ENCODE measurements at places on chromosomes 2 and 18.
A peak's percentile ranks its signal among the peaks of the same experiment; 100 is the strongest.

DNA sequence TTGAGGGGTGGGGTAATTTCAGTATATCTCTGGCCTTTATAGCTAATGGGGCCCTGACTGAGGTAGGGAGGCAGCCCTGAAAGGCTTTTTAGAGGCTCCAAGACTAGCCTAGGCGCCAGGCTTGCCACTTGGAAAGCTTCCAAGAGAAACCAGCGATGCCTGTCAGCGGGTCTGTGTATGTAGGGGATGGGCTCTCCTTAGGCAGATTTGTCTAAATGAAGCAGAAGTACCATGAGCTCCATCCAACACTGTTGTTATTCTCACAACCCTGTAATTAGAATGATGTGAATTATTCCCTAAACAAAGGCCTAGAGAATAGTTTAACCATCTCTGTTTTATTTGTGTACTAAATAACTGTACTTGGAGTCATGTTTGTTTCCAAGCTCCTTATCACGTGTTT is 138.1 kb downstream of the B3GNT2 start:
- DNase-seq, result no peak

DNA sequence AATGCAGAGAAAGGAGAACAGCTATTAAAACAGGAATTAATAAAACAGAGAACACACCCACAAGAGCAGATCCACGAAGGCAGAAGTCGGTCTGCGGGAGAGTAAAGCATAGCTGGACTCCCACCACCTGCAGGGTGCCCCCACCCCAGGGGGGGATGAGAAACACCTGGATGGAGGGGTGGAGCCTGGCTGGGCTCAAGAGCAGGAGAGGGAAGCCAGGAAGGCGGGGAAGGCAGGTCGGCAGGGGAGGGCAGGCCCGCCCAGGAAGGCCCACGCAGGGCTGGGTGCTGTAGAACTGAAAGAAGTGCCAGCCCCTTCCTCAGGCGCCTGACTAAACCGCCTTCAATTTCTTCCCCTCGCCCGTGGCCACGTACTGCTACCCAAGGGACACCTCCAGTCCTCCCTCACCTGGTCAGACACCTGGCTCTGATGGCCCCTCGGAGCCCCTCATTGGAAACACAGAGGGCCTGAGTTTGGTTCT is 175.4 kb downstream of the HDAC4 start:
- DNase-seq, result no peak

- no peak for DNase-seq
These were observed 63.3 kb downstream of the RPIA start for GRCh38 chr2:88754585-88755320.

GRCh38 chr18:72360634-72361033 is 183.5 kb downstream of the CBLN2 start:
- DNase-seq, result no peak

- DNase-seq, result peak; percentile 78
These were observed 60.9 kb upstream of the MMADHC start for GRCh38 chr2:149648282-149649030.

DNA sequence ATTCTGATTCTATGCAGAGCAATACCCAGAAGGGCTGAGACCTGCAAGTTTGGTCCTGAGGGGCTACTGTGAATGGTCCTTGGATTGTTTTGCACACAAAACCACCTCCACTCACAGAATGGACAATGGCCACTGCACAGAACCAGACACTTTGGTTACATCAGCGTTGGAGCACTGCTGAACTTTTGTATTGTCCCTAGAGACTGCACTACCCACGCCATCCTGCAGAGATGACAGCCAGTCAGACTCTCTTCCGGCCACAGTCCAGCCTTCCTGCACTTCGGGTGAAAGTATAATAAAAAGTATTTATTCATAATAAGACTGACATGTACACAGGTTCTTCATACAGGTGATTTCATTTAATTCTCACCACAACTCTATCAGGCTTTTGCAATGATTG is 35.7 kb downstream of the CELF4 start:
- DNase-seq, result no peak

DNA sequence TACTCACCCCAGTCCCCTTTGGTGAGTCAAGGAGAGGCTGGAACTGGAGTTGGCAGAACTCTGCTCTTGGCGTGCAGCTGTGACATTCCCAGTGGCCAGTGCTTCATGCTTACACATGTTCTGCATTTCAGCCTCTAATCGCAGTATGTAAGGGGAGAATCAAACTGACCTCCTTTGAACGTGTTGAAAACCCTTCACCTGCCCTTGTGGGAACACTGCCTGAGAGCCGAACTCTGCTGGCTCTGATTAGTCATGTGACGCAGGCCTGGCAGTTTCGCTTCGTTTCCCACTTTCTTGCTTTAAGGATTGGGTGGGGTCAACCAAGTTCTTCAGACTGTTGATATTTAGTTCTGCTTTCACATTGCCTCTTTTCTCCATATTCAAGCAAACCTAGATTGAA is 173.8 kb upstream of the BCL2L11 start:
- DNase-seq, result no peak

GRCh38 chr2:172169611-172170010 is 66.9 kb upstream of the DLX2 start:
- no peak for DNase-seq
